Right lung (tissue), 10 donors: ENCODE measurements at places on chromosomes 1 and 21. TPM values are rescaled to one million over a fixed set of nuclear protein-coding genes. Genes with fewer than 3 reads are reported as not detected.

The SLAMF1 gene
- not detected for polyA plus RNA-seq

DNA sequence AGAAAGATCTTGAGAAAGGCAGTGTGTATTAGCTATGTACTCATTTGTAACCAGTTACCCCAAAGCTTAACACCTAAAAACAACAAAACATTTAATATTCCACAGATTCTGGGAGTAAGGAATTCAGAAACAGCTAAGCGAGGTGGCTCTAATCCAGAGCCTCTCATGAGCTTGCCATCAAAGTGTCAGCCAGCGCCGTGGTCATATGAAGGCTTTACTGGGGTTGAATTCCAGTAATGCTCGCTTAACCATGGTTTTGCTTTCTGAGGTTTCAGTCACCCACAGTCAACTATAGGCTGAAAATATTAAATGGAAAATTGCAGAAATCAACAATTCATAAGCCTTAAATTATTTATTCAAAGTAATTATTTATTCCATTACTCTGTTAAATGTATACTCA, 101.8 kb downstream of the CLIC6 start:
- no peak for DNase-seq

- DNase-seq: no peak
These were observed 40.1 kb downstream of the ZNF281 start for GRCh38 chr1:200369706-200370105.

DNA sequence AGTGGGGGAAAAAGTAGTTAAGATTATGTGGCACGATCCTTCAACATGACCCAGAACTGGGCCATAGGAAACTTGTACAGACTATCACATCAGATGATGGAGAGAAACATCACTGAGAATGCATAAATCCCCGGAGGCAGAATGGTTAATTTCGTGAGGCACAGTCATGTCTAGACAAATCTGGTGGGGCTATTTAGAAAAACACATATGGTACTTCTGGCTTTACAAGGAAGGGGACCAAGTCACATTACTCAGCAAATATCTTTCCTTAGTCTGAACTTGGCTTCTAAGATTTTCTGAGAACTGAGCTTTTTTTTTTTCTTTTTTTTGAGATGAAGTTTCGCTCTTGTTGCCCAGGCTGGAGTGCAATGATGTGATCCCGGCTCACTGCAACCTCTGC, 9.2 kb upstream of the UQCRHL start:
- no peak for DNase-seq

- DNase-seq: no peak
These were observed 1195.6 kb upstream of the ADGRL4 start for GRCh38 chr1:80202118-80202517.
